Hematopoietic multipotent progenitor cell treated with erythropoietin and hydrocortisone succinate and interleukin-3 and kit ligand, for 17 days (in vitro differentiated cells): ENCODE measurements at places on chromosomes 4 and X.

- DNase-seq: no peak
Measured at GRCh38 chr4:113243312-113243711, 193.9 kb downstream of the ANK2 start.

DNA sequence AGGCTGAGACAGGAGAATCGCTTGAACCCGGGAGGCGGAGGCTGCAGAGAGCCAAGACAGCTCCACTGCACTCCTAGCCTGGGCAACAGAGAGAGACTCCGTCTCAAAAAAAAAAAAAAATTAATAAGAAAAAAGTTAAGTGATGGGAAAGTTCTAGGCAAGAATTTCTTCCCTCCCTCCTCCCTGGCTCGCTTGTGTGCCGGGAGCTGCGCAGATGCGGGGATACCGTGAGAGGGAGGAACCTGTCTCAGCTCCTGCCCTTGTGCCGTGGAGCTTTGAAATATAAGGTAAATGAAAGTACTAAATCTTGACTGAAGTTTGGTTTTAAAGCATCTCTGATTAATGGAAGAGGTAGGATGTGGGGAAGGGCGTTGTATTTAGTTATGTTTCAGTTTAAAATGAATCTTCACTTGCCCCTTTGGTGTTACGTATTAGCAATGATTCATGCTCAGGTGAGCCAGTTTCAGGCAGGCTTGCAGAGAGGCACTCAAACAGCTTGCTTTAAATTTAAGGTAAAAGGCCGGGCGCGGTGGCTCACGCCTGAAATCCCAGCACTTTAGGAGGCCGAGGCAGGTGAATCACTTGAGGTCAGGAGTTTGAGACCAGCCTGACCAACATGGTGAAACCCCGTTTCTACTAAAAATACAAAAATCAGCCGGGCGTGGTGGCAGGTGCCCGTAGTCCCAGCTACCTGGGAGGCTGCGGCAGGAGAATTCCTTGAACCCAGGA lies 1.4 kb upstream of the UFSP2 start:
- no peak for DNase-seq

DNA sequence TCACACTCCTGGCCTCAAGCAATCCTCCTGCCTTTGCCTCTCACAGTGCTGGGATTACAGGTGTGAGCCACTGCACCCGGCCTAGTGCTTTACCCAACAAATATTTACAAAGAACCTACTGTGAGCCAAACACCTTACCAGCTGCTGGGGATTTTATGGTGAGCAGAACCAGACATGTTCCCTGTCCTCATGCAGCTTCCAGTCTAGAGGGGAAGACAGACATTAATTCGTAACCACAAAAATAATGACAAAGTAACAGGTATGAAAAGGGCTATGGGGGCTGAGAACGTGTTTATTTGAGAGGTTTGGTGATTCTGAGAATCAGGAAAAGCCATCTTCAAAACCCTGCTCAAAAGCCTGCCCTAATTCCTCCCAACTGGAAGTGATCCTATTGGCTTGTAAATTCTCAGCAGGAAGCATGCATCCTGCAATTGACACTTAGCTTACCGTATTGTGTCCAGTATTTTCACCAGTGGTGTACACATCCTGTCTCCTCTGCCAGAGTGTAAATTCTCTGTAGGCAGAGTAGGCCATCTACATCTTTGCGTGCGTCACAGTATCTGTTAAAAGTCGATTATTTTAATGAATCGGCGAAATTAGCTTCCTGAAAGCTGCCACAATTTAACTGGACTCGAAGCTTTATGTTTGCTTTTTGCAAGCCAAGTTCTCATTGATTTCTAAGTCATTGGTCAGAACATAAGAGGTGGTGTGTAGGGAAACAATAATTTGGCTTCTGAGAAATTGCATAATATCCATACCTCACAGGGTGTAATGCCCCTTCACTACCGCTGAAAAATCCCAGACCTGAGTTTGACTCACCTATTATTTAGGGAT lies 67.0 kb downstream of the TMEM156 start:
- DNase-seq: no peak

GRCh38 chr4:40875507-40876150 lies 125.9 kb downstream of the NSUN7 start:
- DNase-seq: no peak

- DNase-seq: no peak
Measured at GRCh38 chr4:119172223-119172622, 36.6 kb downstream of the MYOZ2 start.

GRCh38 chrX:53239474-53239873 lies 14.5 kb upstream of the KDM5C start:
- DNase-seq: no peak

DNA sequence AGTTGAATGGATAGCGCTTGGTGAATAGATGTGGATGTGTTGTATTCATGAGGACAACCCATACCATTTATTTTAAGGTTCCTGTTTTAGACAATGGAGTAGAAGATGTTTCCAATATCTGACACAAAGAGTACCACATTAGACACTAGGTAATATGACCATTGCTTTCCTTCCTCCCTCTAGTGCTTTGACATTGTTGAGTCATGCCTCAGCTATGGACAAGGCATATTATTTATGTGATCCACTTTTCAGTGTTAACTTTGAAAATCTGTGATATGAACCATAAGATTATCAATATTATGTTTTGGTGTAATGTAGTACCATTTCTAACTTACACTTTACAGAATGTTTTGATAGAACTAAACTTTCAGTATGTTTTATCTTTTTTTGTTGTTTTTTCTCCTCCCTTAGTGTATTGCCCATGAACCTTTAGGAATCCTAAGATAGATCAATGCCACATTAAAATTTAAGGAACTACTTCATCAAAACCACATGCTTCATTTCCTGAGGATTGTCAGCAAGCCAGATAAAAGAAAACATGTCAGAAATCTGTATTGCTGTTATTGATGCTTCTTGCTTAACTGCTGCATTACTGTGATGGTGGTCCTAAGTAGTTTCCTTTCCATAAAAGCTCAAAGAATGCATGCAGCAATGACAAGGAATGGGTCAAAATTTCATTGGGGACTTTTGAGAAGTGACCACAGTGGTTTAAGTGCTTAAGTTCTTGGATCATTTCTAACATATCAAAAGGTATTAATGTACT lies 105.0 kb downstream of the PCDH7 start:
- no peak for DNase-seq

- DNase-seq: no peak
Measured at GRCh38 chrX:38732866-38733265, 68.4 kb upstream of the MID1IP1 start.

- DNase-seq: no peak
Measured at GRCh38 chr4:8058031-8058479, 100.6 kb downstream of the ABLIM2 start.

DNA sequence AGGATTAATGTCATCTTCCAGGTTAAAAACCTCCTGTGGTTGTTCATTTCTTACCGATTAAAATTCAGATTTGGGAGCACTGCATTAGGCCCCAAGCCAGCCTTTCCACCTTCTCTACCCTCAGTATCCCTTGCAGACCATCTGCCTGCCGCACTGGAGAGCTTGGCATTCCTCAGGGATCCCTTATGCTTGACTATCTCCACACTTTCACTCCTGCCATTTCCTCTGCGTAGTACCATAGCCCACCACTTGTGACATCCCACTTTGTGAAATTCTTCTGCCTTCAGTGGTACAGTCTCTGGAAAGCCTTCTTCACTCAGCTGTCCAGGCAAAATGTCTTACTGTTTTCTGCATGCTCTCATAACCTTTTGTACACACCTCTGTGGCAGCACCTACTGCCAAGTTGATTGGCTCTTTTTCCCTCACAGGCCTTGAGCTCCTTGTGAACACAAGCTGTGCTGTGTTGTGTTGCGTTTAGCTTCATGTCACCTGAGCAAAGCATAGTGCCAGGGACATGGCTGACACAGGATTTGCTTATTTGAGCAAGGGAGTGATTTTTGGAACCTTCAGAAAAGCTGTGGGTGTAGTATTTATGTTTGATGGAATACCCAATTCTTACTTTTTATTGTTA lies 156.4 kb downstream of the ARX start:
- DNase-seq: no peak

DNA sequence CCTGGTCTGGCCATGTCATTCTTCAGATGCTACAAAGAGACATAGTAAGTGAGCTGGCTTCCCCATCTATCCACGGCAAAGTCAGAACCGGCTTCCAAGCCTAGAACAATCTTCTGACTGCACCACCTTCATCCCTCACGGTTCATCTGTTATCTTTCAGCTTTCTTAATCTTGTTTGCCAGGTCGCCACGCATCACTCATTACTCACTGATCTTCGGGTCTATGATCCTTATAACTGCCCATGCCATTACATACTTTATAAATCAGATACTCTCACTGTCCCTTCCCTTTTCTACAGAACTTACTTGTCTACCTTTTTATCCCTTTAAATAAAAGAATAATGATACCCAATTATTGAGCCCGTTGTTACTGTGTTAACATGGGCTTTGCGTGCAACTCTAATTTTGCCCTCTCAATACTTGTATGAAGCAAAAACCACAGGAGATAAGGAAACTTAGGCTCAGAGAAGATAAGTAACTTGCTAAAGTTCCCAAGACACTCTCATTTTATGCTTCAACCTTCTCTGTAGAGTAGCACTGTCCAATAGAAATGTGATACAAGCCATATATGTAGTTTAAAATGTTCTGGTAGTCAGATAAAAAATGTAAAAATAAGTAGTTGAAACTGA lies 171.7 kb downstream of the AMELX start:
- no peak for DNase-seq

GRCh38 chr4:159639671-159640323 lies 536.9 kb downstream of the RAPGEF2 start:
- DNase-seq: no peak

DNA sequence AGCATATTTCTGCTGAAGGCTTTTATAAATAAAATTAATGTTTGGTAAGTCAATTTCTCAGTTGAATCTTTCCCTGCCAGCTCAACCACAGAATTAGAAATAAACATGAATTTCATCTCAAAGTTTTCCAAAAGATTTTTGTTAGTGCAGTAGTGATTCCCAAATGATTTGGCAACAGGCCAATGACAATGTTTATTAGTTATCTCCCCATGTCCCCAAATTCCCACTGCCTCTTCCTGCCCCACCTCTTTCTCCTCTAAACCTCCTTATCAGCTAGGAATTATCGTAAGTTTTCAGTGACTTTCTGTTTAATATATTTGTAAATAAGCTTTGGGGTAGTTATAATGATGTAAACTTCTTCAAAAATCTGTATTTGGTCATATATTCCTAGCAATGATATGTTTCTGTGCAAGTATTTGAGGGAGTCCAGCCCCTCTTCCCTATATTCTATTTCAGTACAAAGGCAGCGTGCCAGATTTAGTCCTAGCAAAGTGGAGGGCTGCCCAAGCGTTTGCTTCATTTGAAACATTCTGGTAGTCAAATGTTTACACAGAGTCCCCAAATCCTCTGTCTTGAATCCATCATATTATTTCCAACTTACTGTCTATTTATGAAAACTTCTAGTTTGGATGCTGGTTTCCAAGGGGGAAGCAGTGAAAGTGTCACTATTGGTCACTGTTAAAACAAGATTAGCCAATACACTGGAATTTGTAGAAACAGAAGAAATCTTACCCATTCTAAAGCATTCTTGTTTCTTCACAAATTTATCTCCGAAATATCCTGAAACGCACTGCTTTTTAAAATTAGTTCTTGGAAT lies 33.7 kb upstream of the ANKRD50 start:
- DNase-seq: no peak

DNA sequence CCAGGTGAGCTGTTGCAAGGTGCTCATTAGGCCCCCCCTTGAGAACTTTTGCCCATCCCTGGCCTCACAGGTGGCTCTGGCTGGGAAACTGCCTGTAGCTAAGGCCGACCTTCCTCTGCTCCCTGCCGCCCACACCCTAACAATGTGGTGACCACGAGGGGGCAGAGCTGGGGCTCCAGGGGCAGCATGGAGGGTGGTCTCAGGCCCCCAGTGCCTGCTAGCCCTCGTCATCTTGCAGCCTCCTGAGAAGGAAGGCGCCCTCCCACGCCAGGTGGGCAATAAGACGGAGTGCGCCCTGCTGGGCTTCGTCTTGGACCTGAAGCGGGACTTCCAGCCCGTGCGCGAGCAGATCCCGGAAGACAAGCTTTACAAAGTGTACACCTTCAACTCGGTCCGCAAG lies 32.4 kb downstream of the ATP2B3 start:
- DNase-seq: no peak
